ENCODE measurements at places on chromosomes 1 and 21. TPM values are rescaled to one million over a fixed set of nuclear protein-coding genes. Genes with fewer than 3 reads are reported as not detected.

Gene RNU1-2
- under 0.01 TPM for total RNA-seq

Gene SYPL2
- 1.4 TPM for total RNA-seq

Gene ARHGAP30
- total RNA-seq: 16.5 TPM

Gene LAX1
- total RNA-seq: 2.0 TPM

- no peaks in the 10 kb centered on the region for H3K36me3 ChIP-seq
- H3K27me3 ChIP-seq: no peaks in the 10 kb centered on the region
- no peak overlapping the region for H3K27ac ChIP-seq
- no peaks in the 10 kb centered on the region for H3K4me1 ChIP-seq
Observed at GRCh38 chr1:212401838-212402582, 12.7 kb downstream of the PACC1 start.

DNA sequence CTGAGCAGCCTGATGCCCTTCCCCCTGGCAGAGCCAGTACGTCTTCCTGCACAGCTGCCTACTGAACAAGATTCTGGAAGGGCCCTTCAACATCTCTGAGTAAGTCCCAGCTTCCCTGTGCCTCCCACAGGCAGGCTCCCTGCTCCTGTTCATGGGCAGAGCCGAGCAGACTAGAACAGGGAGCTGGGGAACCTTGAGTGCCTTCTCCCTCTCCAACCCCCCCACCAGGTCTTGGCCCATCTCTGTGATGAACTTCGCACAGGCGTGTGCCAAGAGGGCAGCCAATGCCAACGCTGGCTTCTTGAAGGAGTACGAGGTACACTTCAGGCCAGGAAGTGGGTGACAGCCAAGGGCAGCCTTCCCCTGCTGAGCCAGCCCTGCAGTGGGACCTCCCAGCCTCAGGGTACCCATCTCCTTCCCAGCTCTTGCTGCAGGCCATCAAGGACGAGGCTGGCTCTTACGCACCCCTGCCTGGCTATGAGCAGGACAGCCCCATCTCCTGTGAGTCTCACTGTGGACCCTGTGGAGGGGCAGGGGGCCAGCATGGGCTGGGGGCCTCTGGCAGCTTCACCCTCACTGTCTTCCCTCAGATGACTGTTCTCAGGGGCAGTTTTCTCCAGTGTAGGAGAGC is 6.4 kb upstream of the LGR6 start:
- no peak for DNase-seq
- no peak overlapping the region for H3K27ac ChIP-seq
- no peaks in the 10 kb centered on the region for H3K27me3 ChIP-seq
- no peaks in the 10 kb centered on the region for H3K36me3 ChIP-seq

DNA sequence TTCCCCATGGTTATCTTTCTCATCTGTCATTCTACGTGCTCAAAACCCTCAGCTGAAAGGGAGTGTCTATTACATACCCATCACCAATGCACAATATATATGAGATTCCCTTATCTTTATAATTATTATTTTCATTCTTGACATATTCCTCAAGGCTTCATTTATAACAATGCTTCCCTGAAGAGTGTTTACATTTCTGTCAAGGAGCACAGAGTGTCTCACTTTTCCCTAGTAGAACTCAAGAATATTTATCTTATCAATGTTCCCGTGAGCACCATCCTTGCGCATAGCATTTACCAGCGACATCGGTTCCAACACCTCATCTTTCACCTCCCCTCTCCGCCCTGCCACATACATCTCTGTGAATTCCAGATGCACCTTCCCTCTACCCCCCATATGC is 250.6 kb downstream of the PLA2G4A start:
- H3K27me3 ChIP-seq: no peaks in the 10 kb centered on the region
- no peaks in the 10 kb centered on the region for H3K4me1 ChIP-seq
- H3K27ac ChIP-seq: no peak overlapping the region

DNA sequence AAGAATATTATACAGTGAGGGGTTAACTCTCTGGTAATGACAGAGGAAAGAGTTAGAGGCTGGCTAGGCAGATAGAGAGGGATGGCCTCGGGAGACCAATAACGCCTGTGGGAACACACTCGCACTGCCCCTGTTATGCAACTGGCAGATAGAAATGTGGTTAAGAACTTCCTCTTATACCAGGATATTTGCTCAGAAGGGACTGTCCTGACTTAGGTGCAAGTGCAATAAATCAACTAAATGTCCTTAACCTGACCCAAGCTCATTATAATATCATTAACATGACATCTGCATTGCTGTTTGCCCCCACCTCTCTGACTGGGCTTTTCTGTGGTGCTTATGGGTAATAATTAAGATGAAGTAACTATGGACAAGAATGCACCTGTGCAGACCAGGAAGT is 1518.0 kb downstream of the NCAM2 start:
- no peaks in the 10 kb centered on the region for H3K4me1 ChIP-seq
- no peaks in the 10 kb centered on the region for H3K36me3 ChIP-seq
- H3K27me3 ChIP-seq: no peaks in the 10 kb centered on the region
- H3K4me3 ChIP-seq: no peak overlapping the region

DNA sequence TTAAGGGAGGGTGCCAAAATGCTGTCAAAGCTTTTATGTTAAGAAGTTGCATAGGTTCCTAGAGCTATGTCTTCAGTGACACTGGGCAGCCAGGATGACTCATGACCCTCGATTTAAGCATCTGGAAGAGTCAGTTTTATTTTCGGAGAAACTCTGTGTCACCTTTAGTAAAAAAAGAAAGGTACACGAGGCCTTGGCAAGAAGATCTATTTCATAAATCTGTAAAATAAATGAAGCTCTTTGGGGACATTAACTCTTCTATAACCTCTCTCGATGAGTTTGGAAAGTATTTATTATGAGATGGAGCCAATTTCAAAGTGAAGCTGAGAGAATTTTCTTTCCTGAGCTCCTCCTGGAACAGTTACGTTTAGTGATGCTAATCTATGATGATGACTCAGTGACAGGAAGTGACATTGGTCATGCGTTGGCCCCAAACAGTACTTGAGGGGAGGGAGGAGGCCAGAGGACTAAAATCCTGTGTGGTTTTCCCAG is 156.5 kb downstream of the HLX start:
- DNase-seq: no peak
- H3K27me3 ChIP-seq: no peaks in the 10 kb centered on the region
- no peak overlapping the region for H3K27ac ChIP-seq
- no peaks in the 10 kb centered on the region for H3K36me3 ChIP-seq
- no peak overlapping the region for H3K4me3 ChIP-seq
